ENCODE measurements at places on chromosomes 7 and 10.

- no peak for DNase-seq
Measured at GRCh38 chr7:113652501-113652900, 266.3 kb downstream of the PPP1R3A start.

DNA sequence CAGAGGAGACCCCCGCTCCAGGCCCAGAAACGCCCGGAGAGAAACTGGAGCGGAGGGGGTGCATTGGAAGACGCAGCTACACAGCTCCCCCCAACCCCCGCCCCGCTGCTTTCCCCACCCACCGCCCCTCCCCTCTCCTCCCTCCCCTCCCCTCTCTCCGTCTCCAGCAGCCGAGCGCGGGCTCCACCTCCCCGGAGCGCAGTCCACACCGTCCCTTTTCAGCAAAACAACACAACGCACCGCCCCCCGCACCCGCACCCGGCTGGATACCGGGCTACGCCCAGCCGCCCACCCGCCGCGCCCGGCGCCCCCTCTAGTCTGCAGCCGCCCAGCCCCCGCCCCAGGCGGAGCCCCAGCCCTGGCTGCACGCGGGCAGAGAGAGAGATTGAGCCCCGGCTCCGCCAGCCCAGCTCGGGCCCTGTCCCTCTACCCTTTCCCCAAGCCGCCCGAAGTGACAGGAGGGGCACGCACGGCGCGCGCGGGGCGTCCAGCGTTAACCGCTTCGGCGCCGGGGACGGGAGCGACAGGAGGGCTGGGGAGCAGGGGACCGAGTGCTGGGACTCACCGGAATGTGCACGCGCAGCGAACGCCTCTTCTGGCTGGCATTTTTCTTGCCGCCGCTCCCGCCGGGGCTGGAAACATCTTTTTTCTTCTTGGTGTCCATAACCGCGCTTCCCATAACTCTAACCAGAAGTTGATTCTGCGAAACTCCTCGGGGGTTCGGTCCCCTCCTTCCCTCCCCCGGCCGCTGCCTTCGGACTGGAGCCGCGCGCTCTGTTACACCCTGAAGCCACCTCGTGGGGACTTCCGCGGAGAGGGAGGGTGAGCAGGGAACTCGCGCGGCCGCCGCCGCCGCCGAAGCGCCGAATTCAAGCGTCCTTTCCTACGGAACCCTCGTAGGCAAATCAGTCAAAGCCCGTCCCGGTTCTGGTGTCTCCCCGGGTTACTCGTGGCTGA, 695 bp downstream of the PRKAG2 start:
- peak; percentile 50 for DNase-seq

DNA sequence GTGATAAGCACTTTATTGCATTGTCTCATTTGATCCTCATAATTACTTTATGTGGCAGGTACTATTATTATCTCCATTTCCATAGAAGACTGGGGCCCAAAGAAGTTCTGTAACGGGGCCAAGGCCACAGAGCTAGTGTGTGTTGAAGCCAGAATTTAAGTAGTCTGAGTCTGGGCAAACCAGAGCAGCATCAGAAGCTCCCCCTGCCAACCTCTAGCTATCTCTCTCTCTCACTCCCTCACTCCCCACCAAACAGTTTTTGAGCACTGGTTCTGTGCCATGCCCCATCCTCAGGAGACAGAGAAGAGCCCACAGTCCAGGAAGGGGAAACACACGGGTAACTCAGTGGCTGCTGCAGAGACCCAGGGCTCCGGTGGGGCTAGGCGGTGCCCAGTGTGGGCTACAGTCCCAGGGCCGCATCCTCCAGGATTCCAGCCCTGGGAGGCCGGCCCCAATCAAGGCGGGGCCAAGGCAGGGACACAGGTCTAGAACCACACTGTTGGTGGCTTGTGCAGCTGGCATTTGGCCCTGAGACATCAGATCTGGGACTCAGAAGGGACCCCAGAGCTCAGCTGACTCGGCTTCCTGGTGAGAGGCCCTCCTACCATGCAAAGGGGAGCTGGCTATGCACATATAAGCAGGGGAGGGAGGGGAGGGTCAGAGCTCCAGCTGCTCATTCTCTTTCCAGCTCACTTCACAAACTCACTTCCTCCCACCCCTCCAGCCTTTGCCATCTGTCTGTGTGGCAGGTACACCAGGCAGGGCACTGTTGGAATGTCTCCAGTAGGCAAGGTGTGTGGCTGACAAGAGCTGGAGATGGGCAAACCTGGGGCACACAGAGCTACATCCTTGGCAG, 34.4 kb downstream of the COL13A1 start:
- DNase-seq = no peak

DNA sequence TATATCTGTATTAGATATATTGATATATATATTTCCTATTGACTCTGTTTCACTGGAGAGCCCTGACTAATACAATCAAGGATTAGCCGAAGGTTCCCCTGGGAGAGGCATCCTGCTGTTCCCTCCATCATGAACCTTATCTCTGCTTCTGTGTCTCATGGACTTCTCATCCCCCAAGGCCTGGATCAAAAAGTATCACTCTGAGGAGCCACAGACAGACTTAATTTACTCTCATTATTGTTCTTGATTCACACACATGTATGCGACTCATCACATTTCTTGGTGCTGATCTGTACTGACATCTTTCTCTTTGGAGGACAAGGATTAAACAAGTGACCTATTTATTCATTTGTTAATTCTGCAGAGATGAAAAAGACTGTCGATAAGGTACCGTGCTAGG, 550.2 kb downstream of the KCNMA1 start:
- no peak for DNase-seq

- DNase-seq = no peak
Measured at GRCh38 chr10:67783606-67784294, 54.2 kb downstream of the DNAJC12 start.

DNA sequence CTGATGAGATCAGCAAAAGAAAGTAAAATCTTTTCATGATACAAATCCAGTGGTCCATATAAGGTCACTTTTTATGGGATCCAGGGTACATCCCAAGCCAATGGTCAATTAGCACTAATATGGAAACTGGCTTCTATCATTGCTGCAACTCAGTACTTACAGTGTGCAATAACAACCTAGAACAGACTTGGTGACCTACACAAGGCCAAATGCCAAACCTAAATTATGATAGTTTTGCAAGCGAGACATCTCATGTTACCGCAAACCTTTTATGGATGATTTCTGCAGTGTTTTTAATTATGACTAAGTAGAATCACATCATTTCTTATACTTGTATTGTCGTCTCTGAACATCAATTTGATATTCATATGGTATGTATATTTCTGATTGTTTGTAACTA, 583.5 kb upstream of the SEMA3D start:
- DNase-seq = no peak

DNA sequence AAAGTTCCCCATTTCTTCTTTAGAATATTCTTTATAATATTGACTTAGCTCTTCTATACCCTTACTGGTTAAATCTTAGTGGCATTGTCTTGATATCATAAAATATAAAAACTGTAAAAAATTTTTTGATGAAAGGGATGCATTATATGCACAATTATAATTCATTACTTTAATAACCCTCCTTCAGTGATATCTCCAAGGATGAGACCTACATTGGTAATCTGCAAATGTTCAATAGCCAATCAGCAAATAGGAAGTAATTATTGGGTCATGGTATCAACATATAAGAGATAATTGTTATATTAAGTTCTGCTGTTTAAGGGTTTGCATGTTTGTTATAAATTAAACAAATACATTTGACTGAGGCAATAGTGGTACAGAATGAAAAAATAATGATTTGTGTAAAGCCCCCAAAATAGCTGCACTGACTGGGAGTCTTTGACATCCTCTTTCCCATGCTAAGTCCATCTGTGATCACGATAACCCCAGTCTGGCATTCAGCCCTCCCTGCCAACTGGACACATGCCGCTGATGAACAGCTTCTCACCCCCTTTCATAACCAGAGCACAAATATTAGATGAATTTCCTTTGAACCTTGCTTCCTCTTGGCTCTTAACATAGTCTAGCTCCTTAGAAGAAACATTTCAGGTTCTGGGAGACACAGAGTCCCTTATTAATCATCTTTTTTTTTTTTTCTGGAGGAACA, 169.5 kb downstream of the CPED1 start:
- no peak for DNase-seq

GRCh38 chr10:60576130-60577069, 186.7 kb upstream of the ANK3 start:
- no peak for DNase-seq

DNA sequence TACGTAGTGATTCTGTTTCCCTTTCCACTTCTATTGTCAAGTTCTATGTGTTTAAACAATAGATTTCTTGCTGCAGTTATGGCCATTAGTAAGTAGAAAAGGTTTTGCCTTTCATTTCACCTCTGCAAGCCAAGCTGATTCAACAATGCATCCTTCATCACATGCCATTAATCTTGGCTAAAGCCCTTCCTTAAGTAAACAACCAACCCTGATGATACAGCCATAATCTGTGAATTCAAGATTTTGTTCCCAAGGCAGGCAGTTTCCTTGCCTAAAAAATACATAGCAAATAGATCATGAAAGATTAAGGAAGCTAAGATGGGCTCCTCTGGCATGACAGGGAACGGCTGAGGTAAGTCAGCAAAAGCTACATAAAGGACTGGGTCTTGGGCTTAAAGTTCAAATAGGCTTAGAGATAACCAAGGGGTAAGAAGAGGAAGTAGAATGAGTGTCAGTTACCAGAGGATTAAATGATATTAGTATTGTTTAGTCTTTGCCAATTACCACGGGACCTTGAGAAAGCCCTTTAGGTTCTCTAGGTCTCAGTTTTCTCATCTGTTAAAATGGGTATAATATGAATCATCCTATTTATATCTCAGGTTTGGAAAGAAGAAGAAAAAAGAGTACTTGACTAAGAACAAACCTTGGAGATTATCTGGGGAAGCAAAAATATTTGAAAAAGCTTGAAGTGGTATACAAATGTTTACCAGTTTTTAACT, 35.9 kb upstream of the ANK3 start:
- no peak for DNase-seq

- DNase-seq = no peak
Measured at GRCh38 chr10:112986544-112987190, 36.6 kb downstream of the TCF7L2 start.

DNA sequence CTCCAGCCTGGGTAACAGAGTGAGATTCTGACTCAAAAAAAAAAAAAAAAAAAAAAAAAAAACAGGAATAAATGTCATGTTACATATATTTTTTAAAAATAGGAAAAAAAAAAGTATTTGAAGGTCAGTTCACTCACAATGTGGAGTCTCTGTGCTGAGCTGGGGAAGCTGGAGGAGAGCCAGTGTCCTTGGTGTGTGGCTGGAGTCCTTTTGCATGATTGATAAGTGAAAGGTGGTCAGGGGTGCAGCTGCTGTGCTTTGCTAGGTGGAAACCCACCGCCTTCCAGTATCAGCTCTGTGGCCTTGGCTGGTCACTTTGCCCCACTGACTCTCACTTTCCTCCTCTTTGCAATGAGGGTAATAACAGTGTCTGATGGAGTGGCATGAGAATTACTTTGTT, 101.9 kb downstream of the VWC2 start:
- no peak for DNase-seq

- DNase-seq = no peak
Measured at GRCh38 chr7:156947120-156947843, 2.2 kb upstream of the NOM1 start.

DNA sequence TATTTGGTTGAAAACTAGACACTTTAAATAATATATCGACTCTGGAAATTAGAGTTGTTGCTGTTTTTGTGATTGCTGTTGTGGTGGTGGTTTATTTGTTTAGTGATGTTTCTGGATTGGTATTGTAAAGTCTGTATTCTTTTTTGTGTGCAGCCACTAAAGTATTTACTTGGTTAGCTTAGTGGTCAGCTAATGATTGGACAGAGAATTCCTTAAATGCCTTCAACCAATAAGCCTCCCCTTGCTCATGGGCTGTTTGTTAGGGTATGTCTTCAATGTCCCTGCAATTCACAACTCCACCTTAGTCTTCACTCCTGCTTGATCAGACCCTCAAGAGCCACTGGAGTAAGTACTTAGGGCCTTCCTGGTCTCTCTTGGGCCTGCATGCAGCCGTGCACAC, 71.0 kb downstream of the PAXIP1 start:
- DNase-seq = no peak

- DNase-seq = no peak
Measured at GRCh38 chr10:79490400-79491142, 21.8 kb upstream of the EIF5AL1 start.

DNA sequence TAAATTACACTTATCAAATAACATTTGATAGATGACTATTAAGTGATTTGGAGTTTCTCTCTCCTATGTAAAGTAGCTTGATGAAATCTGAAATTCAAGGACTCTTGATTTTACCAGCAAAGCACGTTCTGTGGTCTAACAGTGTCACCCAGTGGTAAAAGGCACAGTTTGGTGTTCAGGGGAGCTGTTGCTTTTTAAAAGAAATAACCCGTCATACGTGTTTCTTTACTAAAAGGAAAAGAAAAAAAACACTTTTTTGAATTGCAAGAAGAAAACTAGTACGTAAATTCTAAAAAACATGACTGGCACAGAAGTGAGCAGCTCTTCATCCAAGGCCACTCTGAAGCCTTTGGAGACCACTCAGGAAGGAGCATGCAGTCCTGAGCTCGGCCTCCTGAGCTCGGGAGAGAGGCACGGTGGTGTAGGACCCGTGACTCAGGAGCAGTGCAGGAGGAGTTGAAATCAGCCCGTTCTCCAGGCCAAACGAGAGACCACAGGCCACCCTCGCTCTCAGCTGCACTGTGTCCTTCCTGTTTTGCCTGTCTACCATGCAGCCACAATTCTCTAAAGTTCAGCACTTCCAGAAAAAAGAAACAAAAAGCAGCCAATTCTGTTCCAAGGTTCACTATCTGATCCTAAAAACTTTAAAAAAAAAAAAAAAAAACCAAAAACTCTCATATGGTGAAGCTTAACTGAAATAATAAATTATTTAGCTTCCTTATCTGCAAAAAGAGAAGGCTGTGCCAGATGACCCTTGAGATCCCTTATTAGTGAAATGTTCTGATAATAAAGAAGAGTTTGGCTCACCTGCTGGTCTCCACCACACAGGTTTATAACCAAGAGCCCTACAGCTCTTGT, 212.6 kb upstream of the FRMD4A start:
- no peak for DNase-seq

- DNase-seq = no peak
Measured at GRCh38 chr7:85023066-85023712, 163.7 kb downstream of the SEMA3D start.

GRCh38 chr10:123766761-123767160, 100.6 kb downstream of the GPR26 start:
- DNase-seq = no peak
